Activated CD4-positive, CD25-positive, alpha-beta regulatory T cell (primary cell): ENCODE measurements at places on chromosomes 11 and 22.

DNA sequence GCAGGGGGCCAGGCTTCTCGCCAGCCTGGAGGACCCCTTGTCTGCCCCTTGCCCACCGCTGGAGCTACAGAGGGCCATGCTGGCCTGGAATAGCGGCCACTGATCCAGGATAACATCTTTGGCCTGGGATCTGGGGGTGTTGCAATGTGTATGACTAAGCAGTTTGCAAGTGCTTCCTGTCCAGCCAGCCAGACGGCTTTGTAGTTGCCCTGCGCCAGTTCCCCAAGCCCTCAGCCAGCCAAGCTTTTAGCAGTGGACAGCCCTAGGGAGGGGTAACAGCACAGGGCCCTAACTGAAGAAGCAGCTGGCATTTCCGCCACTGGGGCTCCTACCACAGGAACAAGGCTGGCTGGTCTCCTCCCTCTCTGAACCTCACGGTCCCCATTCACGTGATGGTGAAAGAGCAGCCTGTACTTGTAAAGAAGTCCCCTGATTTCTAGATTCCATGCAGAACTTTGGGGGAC lies 32.1 kb downstream of the UQCR10 start:
- no peak for DNase-seq

DNA sequence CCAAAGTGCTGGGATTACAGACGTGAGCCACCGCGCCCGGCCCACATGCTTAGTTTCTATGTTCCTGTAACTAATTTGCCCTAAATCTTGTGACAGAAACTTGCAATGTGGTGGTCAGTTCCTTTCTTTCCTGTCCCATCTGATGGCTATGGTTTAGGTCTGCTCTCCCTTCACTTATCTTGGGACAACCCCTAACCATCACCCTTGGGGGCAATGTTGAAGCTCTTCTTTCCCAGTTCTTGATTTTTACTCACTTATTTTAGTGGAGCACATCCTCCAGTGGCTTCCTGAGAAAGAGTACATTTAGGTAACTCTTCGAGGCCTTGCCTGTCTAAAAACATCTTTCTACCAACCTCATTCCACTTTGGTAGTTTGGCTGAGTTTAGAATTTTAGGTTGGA lies 7.3 kb downstream of the SREBF2 start:
- no peak for DNase-seq

DNA sequence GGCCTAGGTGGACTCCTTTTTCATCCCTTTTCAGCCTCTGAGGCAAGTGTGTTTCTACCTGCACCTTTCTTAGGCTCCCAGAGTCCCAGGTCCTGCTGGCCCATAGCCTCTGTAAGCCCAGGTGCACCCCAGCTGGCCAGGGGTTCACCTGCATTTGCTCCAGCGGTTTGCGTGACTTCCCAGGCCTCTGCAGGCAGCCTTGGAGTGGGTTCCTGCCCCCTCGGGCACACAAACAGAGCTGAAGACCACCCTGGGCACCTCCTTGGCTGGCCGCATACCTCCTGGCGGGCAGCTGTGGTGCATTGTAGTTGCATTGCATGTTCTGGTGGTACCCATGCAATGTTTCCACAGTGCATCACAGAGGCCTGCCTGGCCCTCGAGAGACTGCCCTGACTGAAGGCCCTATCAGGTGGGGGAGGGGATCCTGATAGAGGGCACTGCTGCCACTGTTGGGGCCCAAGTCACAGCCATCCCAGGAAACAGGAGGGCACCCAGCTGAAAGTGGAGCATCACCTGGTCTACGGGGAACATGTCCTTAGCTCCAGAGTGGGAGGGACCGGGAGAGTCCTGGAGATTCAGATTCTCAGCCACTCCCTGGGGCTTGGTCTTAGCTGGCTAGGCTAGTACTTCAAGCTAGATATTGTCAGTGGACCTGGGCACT lies 14.1 kb downstream of the SHISA8 start:
- no peak for DNase-seq

DNA sequence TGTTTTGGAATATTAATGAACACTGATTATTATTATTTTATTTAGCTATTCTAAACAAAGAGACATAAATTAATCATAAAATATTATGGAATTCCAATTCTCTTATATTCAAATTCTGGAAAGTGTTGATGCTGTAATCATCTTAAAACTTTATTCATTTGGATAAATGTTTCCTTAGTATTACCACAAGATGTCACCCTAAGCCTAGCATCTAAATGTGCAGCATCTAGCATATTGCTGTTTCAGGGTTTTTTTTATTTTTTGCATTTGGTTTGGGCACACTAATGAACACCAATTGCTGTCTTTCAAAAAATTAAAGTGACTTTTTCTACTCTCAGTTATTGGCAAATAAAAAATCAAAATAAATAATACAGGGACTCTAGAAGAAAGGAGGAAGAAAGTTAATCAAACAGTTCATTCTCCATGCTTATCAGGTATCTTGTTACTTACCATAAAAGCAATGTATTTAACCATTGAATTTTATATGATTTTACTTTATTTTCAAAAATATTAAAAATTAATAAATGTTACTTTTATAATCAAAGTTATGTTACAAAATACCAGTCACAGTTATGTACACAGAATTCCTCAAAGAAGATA lies 31.8 kb downstream of the DLG2 start:
- DNase-seq = no peak

GRCh38 chr11:9448576-9449352 lies 12.0 kb upstream of the ZNF143 start:
- DNase-seq = no peak

DNA sequence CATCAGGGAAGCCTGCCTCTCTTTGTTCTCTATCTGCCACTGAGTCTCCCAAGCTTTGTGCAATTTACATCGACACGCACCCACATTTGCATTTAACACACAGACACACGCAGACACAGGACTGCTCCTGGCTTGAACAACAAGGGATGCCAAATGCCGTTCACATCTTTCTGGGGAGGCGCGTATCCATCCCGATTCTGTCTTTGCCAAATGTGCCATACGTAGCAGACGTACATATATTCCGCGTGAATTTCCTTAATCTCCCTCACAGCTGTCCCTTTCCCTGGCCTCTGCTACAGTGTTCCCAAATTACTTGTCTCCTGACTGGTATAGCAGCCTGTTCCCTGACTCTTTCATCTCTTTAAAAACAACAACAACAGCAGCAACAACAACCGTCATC lies 409.5 kb downstream of the MIAT start:
- no peak for DNase-seq

GRCh38 chr22:20779014-20779817 lies 5.3 kb downstream of the SERPIND1 start:
- no peak for DNase-seq

DNA sequence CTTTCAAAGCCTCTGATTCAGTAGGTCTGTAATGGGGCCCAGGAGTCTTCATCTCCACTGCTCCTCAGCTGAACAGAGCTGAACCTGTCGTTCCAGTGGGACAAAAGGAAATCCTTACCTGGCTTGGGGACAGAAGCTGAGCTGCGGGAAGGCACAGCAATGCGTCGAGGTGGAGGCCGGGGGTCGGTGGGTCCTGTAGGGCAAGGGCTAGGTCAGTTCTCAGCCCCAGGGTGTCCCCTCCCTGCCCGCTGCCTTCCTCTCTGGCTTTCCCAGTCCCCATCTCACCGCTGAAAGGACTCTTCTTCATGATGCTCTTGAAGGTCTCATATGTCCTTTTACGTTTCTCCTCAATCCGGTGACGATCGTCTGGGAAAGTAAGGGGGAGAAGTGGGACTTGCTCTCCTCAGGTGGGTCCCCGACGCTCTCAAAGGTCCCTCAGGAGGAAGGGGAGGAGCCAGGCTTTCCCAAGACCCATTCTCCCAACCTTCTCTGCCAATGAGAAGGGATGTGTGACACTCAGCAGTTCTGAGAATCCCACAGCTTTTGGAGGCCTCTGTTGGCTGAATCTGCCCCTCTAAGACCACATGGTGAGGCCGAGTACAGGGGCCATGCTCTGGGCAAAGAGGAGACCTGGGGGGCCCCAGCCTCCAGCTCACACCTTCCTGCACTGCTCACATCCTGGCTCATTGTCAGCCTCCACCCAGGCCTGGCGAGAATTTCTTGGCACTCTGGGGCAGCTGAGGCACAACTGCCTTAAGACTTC lies 7.0 kb downstream of the RELA start:
- no peak for DNase-seq

DNA sequence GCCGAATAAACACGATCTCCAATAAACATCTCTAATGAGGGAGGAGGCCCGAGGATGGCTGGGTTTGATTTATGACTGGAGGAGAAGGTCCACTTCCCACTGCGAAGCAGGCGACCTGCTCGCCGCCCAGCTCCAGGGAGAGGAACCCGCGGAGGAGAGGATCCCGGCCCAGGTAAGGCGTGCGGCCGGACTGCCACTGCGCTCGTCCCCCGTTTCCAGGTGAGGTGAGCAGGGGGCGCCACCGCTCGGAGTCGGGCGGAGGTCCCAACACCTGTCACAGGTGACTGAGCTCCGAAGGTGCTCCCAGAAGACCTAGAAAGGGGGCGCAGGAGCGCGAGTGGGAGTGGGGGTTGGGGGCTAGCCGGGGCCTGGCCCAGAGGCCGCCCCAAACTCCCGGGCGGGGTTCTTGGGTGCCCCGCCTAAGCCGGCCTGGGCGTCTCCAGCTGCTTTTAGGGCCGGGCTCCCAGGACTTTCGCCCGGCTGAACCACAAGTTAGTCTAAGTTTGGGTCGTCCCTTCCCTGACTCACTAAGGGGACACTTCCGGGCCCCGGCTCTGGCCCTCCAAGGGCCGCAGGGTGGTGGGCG lies 5.4 kb upstream of the PAX6 start:
- no peak for DNase-seq

DNA sequence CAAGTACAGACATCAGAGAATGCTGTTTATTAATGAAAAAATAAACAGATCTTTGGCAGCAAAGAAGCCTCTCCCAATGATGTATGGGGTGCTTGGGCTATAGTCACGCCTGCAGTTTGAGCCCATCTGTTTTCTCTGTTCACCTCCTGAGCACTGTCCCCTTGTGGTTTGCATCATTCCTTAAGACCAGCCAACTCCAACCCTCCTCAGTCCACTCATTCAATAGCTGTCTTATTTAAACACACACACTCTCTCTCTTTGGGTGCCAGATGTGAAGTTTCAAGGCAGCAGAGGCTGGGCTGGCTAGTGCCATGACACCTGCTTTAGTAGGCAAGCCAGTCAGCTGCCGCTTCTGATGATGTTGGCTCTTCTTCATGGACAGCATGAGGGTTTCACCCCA lies 58.1 kb downstream of the POLD3 start:
- DNase-seq = no peak

DNA sequence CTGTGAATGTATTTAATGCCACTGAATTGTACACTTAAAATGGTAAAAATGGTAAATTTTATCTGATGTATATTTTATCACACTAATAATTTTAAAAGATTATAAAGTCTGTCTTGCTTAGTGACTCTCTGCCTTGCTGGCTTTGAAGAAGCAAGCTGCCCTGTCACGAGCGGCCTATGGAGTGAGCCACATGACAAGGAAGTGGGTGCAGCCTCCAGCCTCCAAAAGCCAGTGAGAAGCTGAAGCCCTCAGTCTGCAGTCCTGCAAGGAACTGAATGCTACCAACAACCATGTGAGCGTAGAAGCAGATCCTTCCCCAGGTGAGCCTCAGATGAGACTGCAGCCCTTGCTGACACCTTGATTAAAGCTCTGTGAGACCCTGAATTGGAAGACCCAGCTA lies 20.0 kb downstream of the C11orf24 start:
- no peak for DNase-seq

DNA sequence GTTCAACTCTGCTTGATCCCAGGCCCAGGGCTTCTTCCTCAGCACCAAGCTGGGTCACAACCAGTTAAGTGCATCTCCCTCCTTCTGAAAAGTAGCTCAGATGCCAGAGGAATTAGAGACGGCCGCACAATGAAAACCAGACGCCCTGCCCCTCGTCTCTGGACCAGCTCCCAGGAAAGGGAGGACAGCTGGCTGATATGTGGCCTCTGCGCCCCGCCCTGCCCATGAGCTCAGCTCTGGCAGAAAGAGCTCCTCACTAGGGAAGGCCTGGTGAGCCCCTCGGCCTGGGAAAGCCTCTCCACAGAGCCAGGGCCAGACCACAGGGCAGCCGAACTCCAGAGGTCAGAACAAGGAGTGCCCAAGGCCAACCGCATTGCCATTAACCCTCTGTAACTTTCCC lies 18.1 kb upstream of the SCGB1A1 start:
- DNase-seq = no peak

- no peak for DNase-seq
These were observed 513 bp upstream of the TSGA10IP start for GRCh38 chr11:65944767-65945166.

- no peak for DNase-seq
These were observed 16.1 kb downstream of the RRAS2 start for GRCh38 chr11:14342906-14343305.

- no peak for DNase-seq
These were observed 371.6 kb downstream of the CADM1 start for GRCh38 chr11:115132436-115133228.
